Esophagus mucosa (tissue), 1 donor: ENCODE measurements at places on chromosomes 1 and 21. TPM values are rescaled to one million over a fixed set of nuclear protein-coding genes. Genes with fewer than 3 reads are reported as not detected.

The CYYR1 gene
- total RNA-seq = 4.6 TPM

The OR2T11 gene
- not detected for total RNA-seq

The PLPPR4 gene
- total RNA-seq = 0.20 TPM

DNA sequence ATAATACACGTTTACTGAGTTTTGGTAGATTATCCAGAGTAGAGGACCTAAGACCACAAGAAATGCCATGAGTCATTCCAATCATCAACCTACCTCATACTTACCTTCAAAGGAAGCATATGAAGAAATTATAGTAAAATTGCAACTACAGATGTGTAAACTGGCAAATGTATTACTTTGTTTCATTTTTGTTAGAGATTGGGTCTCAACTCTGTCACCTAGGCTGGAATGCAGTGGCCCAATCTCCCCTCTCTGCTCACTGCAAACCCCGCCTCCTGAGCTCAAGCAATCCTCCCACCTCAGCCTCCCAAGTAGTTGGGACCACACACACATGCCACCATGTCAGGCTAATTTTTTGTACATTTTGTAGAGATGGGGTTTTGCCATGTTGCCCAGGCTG lies 5.2 kb downstream of the TMCO1 start:
- ATAC-seq = no peak

DNA sequence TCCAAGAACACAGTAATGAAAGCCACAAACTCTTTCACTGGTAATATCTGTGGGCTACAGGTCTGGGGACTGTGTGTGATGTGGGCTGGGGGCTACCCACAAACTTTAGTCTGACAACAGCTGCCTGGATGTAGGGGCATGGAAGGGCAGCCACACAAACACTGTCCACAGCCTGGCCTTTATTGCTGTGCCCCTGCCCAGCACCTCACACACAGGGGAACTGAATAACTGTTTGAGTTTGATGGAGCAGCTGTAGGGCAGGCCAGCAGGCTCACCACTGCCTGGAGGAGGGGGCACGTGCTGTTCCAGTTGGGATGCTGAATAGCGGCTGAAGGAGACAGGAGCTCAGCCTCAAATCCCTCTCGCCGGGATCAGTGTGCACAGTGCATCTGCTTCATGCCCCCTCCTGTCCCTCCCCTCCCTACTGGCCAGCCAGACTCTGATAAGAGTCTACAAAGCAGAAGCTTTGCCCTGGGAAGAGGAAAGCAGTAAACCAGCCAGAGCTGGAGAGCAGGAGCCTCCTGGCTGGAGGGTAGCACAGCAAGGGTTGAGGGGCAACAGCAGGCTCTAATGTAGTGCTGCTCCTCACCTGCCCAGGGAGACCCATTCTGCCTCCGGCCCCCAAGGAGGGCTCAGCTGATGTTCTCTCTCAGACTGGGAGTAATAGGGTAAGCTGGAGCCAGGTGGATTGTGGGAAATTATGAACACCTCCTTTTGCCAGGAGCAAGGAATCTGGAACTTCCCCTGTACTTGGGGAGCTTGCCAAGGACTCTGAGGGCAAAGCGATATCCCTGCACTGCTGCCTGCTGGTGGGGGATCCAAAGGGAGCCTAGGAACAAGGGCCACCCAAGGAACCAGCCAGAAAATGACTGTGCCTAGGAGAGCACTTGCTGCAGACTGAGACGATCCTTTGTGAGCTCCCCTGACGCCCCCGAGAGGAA lies 70.2 kb upstream of the GOLT1A start:
- no peak for ATAC-seq

DNA sequence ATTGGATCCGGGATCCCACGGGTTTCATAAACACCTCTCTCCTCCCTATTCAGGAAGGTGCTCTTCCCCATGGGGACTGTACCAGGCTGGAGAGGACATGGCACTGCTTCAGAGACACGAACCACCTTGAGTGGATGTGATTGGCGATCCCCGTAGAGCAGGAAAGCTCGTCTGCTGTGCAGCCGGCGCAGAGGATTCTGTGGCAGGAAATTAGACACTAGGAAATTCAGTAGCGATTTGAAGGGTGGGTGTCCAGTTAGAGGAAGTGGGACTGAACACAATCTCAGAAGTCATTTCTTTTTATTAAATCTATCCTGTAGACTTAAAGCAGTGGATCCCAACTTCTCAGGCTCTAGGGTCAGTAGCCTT lies 767 bp downstream of the PDIK1L start:
- peak; percentile 19 for ATAC-seq

DNA sequence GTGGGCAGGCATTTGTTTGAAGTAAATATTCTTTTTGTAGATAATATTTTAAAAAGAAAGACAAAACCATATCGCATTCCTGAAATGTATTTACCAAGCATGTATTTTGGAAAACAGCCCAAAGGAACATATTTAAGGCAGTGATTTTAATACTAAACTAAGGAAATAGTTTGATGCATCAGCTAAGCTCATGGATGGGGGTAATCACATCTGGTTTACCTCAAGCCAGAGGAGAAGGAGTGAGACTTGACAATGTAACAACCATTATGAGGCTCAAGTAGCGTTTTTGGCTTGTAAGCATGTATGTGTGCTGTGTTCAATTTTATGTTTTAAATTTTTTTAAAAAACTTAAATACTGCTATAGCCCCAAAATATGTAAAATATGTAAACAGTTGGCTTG lies 390.5 kb downstream of the DISC1 start:
- no peak for ATAC-seq

GRCh38 chr1:193417403-193417802 lies 231.0 kb upstream of the B3GALT2 start:
- no peak for ATAC-seq

GRCh38 chr1:204438628-204439027 lies 27.0 kb upstream of the PPP1R15B start:
- ATAC-seq = peak; percentile 86

- no peak for ATAC-seq
Observed at GRCh38 chr1:156401681-156402081, 32.7 kb downstream of the RHBG start.
